HCEC 1CT (cell line): ENCODE measurements at places on chromosomes 4 and X.

DNA sequence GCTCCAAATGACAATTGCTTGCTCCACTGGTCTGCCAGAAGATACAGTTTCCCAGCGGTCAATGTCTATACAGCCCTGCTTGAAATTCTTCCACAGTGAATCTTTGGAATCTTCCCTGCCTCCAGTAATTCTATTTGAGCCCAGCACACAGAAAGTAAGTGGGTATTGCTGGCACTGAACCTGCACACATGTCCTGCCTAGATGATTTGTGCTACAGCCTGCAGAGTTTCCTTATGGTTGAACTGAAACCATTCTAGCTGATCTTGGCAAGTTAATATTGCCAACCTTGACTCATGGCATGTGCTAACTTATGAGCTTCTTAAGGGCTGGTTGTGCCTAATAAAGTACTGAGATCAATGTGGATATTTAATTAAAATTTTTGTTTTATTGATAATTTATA lies 553.8 kb upstream of the GNPDA2 start:
- no peak for DNase-seq

- peak; percentile 69 for DNase-seq
Measured at GRCh38 chrX:11499076-11500044, 166.4 kb downstream of the ARHGAP6 start.

DNA sequence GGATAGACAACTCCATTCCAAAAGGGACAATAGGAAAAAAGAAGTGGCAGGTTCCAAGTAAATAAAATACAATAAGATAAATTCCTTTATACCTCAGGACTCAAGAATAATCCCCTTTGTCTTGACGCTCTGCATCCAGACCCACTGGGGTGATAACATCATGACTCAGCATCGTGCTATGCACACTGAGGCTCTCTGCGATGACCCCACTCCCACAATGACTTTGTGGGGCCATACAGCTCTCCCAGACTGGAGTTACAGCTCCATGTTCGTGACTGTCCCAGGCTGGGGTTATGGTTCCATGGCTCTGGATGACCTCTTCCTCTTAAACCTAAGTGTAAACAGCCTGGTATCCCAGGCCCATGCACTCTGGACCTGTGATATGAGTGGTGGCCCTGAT lies 254.5 kb upstream of the ADGRL3 start:
- DNase-seq = no peak

DNA sequence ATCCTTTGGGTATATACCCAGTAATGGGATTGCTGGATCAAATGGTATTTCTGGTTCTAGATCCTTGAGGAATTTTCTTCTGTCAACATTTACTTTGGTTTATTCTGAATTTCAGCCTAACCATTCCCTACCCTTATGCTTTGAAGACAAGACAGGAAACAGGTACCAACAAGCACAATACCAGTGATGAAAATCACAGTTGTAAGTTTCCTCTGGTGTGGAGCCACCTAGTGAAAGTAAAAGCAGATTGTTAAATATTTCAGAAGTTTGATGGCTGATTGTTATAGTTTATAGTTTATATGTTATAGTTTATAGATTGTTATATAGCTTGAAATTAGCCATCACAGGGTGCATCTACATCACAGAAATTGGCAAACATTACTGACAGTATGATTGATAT lies 104.5 kb upstream of the AGA start:
- DNase-seq = peak; percentile 6

GRCh38 chr4:139734875-139735380 lies 69.3 kb downstream of the MGST2 start:
- peak; percentile 49 for DNase-seq

DNA sequence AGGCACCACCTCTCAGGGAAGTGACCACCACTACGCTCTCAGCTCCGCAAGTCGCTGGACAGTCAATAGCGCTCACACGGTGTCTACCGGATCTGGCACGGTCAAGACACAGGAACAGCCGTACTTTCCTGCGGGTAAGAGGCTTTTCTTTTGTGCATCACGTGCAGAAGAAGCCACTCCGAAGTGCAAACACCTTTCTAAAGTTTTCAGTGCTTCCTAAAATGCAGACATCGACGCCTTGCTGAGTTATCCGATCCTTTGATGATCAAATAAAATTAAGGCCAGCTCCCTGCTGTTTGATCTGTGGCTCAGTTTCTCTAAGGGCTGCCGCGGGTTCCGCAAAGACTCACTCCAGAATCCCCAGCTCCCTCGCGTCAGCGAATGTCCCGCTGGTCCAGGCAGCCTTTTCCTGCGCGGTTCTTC lies 71.8 kb downstream of the FBXO8 start:
- DNase-seq = no peak

DNA sequence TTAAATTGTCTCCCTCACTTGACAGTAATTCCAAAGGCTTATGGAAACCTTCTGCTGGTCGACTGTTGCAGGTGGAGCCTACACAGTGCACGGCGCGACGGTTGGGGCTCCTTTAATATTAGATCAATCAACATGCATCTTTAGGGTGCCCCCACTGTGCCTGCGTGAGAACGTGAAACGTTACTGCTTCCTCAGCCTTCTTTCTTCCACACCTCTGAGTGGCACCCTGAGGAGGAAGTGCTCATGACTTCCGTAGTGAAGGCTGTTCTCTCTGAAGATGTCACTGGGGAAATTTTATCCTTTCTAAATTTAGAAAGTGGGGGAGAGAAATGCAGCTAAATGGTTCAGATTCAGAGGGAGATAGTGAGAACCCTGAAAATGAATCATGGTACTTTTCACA lies 184.0 kb upstream of the ZFP42 start:
- DNase-seq = no peak

DNA sequence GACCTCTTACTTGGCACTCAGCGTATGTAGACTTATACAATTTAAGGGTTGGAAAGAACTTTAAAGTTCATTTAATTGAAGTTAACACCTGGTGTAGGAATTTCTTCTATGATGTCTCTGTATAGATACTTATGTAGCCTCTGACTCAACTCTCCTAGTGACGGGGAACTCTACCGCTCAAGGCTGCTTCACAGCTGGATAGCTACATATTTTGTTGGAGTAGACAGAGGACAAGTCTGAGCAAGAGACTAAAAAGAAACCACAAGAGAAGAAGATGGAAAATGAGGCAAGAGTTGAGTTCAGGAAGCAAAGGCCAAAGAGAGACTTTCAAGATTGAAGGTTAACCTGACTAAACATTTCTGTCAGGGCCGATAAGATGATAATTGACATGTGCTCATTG lies 52.6 kb downstream of the GPR50 start:
- DNase-seq = no peak

DNA sequence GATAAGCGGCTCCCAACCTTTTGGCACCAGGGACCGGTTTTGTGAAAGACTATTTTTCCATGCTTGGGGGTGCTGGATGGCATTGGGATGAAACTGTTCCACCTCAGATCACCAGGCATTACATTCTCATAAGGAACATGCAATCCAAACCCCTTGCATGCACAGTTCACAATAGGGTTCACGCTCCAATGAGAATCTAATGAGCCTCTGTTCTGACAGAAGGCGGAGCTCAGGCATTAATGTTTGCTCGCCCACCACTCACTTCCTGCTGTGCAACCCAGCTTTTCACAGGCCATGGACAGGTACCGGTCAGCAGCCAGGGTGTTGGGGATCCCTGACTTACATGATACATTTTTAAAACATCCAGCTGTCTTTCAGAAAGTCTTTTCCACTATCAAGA lies 187.3 kb downstream of the SLC39A8 start:
- DNase-seq = no peak

DNA sequence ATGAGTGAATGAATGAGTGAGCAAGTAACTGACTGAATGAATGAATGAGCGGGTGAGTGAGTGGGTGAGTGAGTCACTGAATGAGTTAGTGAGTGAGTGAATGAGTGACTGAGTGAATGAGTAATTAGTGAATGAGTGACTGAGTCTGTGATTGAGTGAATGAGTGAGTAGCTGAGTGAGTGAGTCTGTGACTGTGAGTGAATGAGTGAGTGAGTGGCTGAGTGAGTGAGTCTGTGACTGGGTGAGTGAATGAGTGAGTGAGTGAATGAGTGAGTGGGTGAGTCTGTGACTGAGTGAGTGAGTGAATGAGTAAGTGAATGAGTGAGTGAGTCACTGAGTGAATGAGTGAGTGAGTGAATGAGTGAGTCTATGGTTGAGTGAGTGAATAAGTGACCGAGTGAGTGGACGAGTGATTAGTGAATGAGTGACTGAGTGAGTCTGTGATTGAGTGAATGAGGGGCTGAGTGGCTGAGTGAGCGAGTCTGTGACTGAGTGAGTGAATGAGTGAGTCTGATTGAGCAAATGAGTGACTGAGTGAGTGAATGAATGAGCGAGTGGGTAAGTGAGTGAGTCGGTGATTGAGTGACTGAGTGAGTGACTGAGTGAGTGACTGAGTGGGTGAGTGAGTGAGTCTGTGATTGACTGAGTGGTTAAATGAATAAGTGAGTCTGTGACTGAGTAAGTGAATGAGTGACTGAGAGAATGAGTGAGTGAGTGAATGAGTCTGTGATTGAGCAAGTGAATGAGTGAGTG lies 223.0 kb upstream of the PSAPL1 start:
- DNase-seq = no peak
